ENCODE measurements at places on chromosomes 3 and 15. TPM values are rescaled to one million over a fixed set of nuclear protein-coding genes. Genes with fewer than 3 reads are reported as not detected.

HIGD2B gene
- total RNA-seq: not detected

DNA sequence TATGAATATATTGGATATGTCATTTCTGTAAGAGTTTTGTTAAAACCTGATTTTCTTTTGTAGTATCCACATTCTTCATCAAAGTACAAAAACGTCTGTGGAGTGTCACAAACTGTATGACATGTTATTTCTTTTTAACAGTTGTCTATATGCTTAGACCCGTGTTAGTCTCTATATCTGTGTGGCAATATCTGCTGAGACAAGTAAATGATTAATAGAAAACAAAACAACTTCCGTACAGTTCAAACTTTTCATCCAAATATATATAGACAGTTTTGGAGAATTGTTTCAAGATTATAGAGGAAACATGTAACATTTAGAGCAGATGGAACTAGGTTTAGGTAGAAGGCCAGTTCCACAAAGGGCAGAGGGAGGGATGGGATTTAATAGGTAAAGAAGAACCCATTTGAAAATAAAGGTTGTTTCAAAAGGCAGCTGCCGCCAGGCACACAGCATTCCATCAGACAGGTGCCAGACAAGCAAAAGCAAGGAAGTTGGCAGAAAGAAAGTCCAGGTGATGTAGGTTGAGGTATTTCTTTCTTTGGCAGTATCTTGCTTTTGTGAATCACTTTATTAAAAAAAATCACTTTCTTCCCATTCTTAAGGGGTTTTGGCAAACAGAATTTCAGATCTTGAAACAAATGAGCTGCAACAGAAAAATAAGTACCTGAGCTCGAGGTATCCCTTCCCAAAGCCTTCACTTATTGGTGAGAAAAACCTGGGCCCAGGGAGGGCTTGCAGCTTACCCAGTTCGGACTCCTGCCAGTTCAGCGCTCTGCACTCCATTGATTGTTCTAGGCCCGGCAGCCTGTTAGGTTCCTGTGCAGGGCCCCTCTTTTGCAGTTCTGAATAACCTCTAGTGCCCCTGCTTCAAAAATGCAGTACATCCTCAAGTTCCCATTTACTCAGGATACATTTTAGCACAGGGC, 49.0 kb downstream of the LRRN1 start:
- no peak for DNase-seq

DNA sequence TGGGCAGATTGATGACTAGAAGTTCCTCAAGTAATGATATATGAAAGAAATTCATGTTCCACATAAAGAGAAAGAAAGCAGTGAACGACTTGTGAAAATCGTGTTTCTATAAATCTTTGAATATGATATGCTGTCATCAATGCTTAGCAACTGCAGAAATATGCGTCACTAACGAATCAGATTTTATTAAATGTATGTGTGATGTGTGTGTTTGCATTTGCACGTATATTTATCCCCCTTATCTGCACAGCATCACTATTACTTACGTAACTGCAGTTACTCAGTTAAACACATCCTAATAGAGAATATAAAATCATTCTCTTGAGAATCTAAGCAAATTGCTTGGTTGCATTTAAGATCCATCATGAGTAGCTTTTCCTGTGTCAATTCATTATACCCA, 468.6 kb downstream of the FGF12 start:
- no peak for DNase-seq

- peak; percentile 72 for DNase-seq
Measured at GRCh38 chr3:73502609-73503583, 121.8 kb downstream of the PDZRN3 start.

SMCO1 gene
- total RNA-seq: 0.79 TPM

GRCh38 chr3:170532573-170532972, 53.3 kb downstream of the SLC7A14 start:
- DNase-seq: no peak

DNA sequence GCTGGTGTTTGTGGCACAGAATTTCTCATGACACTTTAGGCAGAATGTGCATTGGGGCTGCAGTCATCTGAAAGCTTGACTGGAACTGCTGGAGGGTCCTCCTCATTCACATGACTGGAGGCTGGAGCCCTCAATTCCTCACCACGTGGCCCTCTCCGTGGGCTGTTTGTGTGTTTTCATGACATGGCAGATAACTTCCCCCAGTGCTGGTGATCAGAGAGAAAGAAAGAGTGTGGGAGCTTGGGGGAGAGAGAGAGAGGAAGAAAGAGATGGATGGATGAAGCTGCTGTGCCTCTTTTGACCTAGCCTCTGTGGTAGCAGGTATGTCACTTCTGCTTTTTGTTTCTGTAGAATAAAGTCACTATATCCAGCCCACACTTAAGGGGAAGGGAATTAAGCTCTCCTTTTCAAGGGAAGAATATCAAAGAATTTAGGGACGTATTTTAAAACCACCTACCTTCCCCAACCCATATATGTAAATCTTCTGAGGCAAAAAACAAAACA, 169.6 kb upstream of the IL12A start:
- DNase-seq: no peak

CPEB1 gene
- total RNA-seq: 2.7 TPM

DNA sequence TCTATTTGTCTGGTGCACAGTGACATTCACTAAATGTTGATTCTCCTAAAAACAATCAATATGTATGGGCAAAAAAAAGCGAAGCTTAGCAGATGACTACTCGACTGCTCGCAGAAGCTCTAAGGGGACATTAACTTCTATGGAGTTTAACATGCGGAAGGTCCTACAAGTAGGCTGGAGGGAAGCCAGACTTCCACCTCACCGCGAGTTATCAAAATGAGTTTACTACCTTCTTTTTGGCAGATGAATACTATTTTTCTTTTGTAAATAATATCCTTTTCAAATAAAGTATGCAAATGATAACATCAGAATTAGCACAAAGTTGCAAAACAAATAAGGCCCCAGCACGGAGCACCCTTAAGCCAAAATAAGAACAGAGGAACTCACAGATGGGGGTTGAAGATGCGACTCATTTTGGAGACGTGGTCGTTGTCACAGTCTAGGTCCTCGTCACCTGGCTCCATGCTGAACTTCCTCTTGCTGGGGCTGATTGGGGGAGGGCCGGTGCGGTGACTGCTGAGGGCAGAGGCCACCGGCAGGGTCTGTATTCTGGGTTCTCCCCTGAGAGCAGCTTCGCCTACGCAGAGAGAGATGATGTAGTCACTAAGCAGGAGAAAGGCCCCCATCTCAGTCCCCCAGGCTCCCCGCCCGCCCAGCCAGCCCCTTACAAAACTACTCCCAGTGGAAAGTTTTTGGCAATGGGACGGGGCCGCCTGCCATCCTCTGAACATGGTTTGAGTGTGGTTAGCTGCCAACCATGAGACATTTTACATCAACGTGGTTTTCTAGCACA, 42.1 kb downstream of the VGLL4 start:
- DNase-seq: no peak

- DNase-seq: no peak
Measured at GRCh38 chr3:23161896-23162570, 41.1 kb upstream of the UBE2E2 start.

All from skin of body (tissue), 3 donors.